Activated CD4-positive, alpha-beta T cell treated with anti-CD3 and anti-CD28 coated beads, Interleukin-2, amount 50 U/mL, for 4 hours (primary cell): ENCODE measurements at places on chromosomes 7 and 10.
A peak's percentile ranks its signal among the peaks of the same experiment; 100 is the strongest.

- DNase-seq: no peak
Measured at GRCh38 chr7:78443811-78444210, 645.2 kb downstream of the PHTF2 start.

- no peak for DNase-seq
Measured at GRCh38 chr10:72353028-72353964, 1.4 kb downstream of the DNAJB12 start.

DNA sequence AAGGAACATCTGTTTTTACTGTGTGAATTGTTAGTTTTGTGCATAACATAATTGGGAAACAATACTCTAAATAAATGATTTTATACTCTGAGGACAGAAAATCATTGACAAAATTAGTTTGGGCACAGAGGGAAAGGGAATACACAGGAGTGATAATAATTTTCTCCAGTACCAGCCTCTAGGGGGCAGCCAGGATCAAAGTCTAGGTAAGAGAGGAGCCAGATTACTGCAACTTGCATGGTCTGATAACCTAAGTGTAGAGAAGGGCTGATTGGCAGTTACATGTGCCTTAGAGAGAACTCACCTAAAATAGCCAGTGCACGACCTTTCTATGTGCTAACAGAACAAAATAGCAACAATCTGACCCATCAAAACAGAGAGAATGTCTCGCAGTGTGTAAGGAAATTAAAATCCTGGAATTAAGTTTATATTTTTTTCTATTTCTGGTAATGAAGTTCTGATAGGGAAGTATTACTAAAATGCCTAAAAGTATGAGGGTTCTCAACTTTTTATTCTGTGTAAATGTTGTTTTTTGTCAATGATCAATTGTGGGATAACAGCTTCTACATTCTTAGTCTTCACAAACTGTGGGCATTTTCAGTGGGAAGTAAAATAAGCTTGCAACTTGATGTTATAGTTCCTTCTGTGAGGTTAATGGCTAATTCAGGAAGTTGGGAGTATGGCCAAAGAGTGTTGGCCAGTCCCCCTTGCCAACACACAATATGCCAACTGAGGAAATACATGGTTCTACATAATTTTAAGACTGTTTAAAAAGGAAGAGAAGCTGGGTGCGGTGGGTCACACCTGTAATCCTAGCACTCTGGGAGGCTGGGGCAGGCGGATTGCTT lies 66.4 kb downstream of the EXOC6 start:
- peak; percentile 26 for DNase-seq

DNA sequence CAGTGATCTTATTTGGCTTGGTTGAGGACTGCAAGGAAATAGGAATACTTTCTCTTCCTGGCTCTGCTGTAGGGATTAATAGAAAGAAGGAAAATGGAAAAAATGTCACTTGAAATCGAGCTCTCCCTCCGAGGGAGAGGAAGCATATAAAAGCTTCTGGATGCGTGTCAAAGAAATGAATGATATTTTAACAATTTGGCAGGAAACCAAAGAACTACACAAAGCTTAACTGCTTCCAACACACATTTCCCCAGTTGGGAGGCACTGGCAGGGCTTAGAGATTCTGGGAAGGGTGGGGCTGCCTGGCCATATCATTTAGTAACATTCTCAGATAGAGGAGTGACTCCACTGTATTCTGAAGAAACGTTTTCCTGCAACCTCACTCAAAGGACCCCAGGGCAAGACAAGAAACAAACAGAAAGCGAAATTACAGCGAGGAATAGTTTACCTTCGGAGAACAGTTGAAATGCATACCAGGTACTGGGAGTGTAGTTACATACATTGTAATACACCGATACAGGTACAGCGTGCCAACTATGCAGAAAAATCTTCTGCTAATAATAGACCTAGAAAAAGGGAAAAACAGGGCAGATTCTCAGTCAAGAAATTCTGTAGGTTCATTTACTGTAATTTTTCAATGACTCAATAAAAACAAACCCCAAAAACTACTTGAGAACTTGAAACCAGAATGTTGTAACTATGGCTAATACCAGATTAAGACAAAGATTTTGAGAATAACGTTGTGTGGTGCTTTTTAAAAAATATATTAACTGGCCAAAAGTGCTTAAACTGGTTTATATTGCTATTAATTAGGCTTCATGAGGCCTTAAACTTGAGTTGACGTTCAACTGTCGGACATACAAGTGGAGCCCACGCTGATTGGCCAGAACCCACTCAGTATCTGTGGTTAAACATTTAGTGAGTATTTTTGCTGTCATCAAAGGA lies 75.7 kb upstream of the ASAH2 start:
- no peak for DNase-seq

DNA sequence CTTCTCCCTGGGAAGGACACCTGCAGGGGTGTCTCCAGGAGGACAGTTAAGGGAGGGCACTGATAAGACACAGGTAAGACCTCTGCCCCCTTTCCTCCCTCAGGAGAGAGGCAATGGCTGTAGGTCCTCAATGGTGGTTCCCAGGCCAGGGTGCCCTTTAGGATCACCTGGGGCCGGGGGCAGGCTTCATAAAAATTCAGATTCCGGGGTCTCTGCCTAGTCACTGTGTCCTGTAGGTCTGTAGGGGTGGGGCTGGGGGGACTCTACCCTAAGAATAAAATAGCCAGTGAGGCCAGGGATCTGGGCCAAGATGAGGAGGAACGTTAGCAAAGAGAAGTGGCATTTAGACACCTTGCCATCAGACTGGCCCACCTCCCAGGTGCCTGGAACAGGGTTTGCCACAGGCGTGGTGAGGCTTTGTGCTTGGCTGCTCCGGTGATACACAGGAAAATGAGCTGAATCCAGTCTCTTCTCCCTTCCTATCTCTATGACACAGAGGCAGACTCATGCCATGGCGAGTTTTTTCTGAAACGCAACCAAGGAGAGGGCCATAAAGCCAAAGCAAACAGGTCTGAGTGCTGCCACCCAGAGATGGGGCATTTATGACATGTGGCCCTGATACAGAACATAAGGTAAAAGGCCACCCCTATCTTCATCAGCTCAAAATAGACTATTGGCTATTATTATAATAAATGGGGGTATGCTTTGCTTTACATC lies 52.6 kb downstream of the SH3PXD2A start:
- no peak for DNase-seq

GRCh38 chr10:89352802-89353201 lies 25.0 kb downstream of the IFIT3 start:
- DNase-seq: no peak

- no peak for DNase-seq
Measured at GRCh38 chr10:43259213-43259991, 7.5 kb downstream of the RASGEF1A start.

DNA sequence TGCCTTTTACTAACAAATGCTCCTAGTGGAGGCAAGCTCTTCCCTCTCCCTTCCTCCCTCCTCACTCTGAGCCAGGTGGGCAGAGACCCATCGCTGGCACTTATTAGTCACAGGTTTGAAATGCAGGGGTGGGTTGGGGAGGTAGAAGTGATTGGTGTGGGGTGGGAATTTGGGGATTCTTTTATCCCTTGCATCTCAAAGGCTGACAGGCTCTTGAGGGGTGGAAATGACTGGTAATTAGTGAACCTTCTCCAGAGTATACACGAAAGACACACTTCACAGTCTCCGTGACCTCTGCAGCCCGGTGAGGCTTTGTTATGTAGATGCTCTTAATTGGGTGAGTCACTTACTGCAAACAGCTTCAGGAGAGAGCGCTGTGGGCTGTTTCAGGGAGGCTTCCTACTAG lies 13.9 kb upstream of the LRMDA start:
- DNase-seq: no peak

DNA sequence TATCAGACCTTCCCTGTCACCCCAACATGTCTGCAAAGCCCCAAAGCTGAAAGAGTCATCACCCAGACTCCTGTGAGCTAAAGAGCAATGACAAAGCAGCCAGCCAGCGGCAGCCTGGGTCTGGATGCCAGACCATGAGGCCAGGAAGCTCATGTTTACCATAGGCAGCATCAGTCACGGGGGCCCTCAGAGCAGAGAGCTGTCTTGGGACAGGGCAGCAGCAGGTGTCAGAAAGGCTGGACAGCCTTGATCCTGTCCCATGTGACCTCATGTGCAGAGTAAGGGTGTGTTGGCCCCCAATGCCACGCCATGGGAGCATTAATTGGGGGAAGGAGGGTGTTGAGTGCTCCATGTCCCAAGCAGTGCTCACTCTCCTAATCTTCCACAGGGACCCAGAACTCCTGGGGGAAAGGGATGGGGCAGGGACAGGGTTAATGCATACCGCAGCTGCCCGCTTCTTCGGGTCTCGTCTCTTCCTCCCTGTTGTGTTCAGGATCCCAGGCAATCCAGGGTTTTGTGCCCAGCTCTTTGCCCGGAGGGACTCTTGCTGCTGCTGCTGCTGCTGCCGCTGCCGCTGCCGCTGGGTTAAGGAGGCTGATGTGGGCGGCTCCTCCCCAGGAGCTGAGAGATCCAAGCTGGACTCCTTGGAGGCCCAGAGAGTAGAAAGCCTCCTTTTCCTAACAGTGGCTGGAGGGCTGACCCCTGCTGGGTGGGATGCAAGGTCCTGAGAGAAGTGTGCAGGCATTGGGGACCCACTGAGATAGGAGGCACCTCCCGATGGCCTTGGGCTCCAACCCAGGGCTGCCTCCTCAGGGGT lies 7.1 kb downstream of the CCDC201 start:
- DNase-seq: no peak

- DNase-seq: no peak
Measured at GRCh38 chr7:5433181-5433580, 9.5 kb upstream of the TNRC18 start.

DNA sequence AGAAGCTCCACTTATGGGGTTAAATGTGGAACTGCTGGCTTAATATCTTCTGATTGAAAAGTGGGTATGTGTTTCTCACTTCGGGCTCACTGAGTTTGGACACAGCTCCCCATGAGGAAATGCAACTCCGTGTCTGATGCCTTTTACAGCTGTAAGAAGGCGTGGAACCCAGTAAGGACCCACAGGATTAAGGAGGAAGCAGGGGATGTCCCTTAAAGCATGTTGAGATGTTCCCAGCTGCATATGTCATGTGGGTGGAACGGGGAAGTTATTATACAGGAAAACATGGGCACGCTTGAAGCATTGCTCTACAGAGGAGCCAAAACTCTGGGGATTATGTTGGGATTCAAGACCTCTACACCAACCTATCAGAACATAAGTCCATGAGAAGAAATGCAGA lies 224.4 kb downstream of the NEBL start:
- DNase-seq: no peak

DNA sequence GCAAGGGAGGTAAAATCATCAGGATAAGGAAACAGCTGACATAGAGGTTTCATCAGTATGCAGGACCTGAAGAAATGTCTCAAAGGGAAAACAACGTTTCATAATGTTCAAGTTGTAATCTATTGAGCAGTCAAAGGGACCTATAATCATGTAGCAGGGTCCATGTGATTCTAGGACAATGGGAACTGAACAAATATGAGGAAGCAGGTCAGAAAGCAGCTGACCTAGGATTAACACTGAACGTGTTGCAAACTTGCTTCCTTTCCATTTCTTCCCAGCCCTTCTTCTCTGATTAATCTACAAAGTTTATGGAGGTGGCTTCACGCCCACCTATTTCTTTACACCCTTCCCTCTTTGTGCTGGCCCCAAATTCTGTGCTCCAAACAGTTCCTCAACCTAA lies 256.9 kb upstream of the AKR1E2 start:
- no peak for DNase-seq

GRCh38 chr7:151380199-151381097 lies 29.4 kb downstream of the WDR86 start:
- no peak for DNase-seq

DNA sequence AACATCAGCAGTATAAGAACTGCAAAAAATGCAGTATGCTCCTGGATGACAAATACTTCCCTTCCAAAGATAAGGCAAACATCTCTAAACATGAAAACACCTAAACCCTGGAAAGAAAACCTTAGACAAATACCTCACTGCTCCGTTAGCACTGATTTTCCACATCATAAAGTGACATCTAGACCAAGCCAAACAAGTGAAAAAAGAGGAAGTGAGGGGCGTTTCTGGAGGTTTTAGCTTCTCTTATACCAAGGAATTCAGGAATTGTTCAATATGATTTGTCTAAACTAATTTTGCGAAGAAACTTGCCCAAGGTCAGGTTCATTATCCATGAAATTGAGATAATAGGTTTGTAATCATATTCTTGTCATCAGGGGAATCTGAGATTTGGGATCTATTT lies 279.7 kb downstream of the ADRA2A start:
- no peak for DNase-seq

- DNase-seq: no peak
Measured at GRCh38 chr7:16646472-16647072, 591 bp downstream of the BZW2 start.

DNA sequence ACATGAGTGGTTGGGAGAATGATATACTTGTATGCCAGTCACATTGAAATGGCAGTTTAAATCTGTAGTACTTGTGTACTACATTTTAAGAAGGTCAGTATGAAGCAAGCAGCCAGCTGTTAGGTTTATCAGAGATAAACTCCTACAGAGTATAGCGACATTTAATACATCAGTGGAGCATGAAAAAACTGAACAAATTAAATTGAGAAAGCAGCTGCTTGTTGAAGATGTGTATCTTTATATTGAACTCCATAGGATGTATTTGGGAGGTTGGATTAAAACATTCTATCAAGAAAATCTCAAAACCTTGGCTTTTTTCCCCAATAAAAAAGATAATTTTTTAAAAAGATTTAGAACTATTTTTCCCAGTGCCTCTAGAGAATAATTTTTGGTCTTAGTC lies 47.8 kb downstream of the PHF14 start:
- no peak for DNase-seq

DNA sequence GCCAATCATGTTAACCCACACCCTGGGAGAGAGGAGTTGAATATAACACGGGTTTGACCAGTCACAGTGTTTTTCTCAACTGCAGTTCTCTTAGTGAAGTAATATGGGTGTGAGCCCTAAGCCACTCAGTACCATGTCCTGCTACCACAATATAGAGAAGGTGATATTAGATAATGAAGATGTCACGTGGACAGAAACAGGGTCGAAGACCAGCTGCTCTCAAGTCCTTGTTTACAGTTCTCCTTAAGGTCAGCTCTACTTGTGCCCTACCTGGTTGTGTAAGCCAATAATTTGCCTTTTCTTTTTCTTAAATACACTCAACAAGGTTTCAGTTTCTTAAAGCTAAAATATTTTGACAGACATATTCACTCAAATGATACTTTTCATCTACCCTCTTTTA lies 128.3 kb upstream of the POT1 start:
- no peak for DNase-seq

GRCh38 chr10:76301950-76302349 lies 870.5 kb downstream of the LRMDA start:
- DNase-seq: no peak

GRCh38 chr10:97131666-97132065 lies 54.1 kb downstream of the SLIT1 start:
- no peak for DNase-seq

GRCh38 chr7:1407892-1408291 lies 51.4 kb downstream of the MICALL2 start:
- no peak for DNase-seq
